ENCODE measurements at places on chromosomes 16 and 17.

- DNase-seq: no peak
These were observed 65.5 kb upstream of the CREBBP start for GRCh38 chr16:3945751-3946603.

- no peak for DNase-seq
These were observed 4.5 kb upstream of the FOXL1 start for GRCh38 chr16:86573646-86574508.

DNA sequence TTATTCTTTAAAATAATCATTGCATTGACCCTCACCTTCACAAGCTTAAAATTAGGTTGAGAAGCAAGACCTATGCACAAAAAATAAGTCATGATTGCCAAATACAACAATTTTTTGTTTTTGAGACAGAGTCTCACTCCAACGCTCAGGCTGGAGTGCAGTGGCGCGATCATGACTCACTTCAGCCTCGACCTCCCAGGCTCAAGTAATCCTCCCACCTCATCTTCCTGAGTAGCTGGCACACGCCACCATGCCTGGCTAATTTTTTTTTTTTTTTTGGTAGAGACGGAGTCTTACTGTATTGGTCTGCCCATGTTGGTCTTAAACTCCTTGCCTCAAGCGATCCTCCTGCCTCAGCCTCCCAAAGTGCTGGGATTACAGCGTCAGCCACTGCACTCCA, 24.2 kb downstream of the ZNF652 start:
- no peak for DNase-seq

DNA sequence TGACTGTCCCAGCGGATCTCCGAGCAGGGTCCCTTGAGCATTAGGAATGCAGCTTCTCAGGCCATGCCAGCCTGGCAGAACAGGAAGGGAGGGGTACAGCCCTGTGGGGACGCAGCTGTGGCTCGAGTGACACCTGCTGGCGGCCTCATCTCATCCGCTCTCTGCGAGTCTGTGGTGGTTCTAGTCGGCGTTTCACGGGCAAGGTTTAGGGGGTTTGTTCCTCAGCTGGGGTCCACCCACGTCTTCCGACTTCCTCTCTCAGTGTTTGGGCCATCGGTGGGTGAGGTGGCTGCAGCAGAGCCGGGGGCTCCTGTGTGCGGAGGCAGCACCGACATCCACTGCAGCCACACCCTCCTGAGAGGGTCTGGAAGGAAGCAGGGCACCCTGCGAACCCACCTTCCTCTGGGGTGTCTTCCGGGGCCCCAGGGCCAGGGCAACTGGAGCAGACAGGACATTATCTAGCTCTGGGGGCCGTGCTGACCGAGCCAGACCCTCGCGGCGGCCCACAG, 33.3 kb downstream of the JPH3 start:
- DNase-seq: peak; percentile 68

DNA sequence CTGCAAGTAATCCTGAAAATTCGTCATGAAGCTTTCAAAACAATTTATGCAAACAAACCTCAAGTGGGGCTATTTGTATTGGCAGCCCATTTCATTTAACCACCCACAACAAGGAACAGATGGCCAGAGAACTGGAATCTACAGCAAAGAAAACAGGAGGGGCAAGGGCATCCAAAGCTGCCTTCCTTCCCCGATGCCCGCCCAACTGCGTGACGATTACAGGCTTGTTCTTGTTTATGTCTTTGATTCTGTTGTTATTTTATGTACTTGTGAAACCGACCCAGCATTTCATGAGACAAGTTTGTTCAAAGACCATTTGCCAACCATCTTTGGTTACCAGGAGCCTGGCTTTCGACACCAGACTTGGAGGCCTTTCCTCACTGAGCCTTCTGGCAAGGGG, 59.1 kb upstream of the IRX6 start:
- no peak for DNase-seq

DNA sequence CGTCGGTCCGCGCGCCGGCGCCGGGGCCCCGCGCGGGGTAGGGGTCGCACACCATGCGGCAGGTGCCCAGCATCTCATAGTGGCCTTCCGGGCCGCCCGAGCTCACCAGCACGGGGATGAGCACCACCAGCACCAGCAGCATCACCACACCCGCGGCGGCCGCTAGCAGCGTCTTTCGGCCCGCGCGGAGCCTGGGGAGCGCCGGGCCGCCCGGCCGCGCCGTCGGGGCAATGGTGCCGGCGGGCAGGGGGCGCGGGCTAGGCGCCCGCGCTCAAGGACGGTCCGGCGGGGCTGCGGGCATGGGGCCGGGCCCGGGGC, 237 bp downstream of the C1QL1 start:
- DNase-seq: no peak
